Stimulated activated CD8-positive, alpha-beta memory T cell treated with anti-CD3 and anti-CD28 coated beads, Interleukin-7, amount 100 ng/mL, for 1 hour (primary cell): ENCODE measurements at places on chromosomes 11 and 22.

DNA sequence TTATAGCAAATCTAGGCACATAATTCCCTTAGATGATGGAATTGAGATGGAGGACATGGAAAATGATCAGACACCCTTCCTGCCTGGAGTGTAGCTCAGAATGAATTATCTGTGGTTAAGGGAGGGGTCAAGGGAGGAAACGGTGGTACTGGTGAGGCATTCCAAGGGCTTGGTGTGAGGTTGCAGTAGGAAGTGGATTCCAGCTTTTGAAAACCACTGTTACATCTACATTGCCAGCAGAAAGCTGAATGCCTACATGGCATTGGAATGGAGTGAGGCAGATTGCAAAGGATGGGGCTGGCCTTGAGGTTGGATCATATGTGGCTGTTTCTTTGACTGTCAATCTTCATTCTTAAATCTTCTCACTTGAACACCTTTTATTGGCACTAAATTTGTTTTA lies 684.4 kb downstream of the NTM start:
- DNase-seq, result no peak

DNA sequence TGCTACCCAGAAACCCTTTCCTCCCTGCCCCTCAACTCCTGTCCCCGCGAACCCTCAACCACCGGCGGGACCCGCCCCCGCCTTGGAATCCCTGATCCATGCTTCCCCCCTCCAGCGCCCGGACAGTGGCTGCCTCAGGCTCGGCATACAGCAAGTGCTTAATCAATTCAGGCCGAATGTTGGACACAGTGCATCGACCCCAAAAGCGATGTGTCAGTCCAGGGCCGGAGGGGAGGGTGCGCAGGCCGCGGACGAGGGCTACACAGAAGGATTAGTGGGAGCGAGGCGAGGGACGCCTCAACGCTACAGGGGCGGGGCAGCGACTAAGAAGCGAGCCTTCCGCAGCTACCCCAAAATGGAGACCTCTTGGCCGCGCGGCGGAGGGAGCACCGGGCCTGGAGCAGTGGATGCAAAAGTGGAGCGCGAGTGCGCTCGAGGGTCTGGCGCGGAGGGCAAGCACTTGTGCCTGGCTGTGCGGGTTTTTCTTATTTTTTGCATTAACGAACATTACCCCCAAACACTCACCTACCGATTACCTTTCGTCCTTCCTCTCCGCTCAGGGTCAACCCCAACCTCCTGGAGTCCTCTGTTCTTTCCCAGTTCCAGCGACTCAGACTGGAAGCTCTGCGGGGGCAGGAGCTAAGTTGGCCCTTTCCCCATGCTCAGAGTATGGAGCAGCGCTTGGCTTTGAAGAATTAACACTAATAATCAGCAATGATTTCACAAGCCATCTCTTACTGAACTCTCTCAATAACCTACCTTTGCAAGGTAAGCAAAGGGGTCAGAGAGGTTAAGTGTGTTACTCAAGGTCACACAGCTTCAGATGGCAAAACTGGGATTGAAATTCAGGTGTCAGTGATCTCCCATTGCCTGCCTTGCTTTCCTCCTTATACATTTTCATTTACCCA lies 30.0 kb upstream of the WNT11 start:
- no peak for DNase-seq

DNA sequence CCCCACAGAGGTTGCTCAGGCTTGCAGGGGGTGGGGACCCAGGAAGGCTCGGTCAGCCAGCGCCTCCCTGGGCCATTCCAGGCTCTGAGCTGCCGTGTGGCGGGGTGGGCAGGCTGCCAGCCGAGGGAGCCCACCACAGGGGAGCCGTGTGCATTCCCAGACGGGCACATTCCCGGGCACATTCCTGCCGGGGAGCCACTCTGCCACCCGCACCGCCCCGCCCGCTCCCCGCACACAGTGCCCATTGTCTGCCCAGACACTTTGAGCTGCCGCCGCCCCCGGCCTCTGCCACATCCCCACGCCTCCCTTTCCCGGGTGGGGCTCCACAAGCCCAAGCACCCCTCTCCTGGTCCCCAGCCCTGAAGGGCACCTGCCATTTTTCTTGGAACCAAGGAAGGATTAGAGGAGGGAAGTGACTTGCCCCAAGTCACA lies 27.4 kb downstream of the RPL3 start:
- no peak for DNase-seq

GRCh38 chr11:2588809-2589537 lies 110.8 kb downstream of the KCNQ1OT1 start:
- DNase-seq, result no peak

GRCh38 chr11:2536440-2536989 lies 91.7 kb downstream of the KCNQ1 start:
- no peak for DNase-seq

DNA sequence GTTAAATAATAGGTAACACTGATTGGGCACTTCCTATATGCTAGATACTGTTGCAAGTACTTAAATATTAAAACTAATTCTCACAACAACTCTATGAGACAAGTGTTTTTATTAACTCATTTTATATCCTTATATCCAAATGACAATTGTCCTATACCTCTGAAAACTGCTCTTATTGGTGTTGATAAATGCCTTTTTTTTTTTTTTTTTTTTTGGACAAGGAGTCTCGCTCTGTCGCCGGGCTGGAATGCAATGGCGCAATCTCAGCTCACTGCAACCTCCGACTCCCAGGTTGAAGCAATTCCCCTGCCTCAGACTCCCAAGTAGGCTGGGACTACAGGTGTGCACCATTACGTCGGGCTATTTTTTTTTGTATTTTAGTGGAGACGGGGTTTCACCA lies 41.6 kb downstream of the MRTFA start:
- no peak for DNase-seq

DNA sequence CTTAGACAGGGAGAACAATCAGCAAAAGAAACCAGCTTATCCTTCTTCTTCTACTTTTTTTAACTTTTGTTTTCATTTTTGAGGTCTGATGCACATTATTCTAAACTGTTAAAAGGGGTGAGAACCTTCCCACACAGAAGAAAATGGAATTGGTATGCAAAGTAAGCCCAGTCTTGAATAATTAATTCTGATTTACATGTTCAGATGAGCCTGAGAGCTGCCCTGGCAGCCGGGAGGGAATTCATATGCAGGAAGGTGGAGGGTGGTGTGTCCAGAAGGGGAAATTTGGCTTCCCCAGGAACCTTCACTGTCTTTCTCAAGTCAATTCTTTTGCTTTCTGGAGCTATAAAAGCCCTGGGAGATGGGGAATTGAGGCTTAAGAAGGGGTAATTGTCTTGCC lies 181.0 kb downstream of the INSC start:
- no peak for DNase-seq

- DNase-seq, result peak; percentile 64
These were observed 15.6 kb upstream of the CYP2R1 start for GRCh38 chr11:14907411-14908213.

DNA sequence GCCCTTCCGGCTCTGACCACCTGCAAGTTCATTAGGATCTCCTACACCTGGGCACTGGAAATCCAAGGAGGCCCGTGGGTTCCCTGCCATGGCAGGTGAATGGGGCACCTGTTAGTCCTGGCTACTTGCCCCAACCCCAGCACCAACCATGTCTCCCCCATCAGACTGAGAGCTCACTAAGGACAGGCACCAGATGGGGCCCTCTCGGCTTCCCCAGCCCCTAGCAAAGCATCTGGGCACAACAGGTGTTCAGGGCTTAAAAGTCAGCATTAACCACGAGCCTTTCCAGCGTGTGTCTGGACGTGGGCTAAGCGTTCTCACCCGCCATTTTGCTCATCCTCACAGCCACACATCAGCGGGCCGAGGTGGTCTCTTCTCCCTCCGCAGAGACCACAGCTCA lies 2.2 kb downstream of the SULT4A1 start:
- no peak for DNase-seq

DNA sequence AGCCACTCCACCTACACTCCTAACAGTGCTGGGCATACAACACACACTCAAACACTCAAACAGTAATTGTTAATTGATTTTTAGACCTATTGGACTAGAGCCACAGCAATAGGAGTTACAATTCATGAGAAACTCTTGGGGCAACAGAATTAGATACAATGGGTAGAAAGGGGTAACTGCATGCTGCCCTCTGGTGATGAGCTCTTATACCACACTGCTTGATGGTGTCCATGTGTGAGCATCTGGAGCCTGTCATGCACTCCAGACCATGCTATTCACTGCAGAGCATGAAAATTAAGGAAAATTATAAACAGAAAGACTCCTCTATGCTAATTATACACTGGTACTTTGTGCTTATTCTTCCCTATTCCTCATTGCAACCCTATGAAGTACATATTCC lies 975.5 kb upstream of the CCDC90B start:
- no peak for DNase-seq

DNA sequence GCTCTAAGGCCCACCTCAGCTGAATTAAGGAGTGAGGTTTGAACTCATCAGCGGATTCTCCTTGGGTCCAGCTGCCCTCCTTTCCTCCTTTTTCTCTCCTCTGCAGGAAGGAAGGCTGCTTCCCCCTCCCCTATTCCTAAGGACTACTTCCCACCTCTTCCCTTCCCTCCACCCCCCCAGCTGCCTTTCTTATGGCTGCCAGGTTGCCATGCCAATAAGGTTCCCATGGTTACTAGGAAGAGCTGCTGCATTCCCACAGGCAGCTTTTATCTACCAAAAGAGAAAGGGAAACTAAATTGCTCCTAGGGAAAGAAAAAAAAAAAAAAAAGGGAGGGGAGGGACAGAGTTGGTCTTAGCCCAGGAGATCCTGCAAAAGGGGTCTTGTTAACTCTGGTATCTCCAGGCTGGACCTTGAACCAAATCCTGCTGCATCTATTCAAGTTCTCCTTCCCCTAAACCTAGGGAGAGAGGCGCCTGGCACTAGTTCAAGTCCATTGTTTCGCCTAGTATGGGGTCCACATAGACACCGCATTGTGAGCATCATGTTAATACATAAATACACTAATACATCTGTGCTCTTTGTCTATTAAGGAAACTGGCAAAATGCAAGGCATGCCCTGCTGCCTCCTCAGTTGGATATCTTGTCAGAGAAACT lies 21.2 kb upstream of the FEZ1 start:
- DNase-seq, result no peak

DNA sequence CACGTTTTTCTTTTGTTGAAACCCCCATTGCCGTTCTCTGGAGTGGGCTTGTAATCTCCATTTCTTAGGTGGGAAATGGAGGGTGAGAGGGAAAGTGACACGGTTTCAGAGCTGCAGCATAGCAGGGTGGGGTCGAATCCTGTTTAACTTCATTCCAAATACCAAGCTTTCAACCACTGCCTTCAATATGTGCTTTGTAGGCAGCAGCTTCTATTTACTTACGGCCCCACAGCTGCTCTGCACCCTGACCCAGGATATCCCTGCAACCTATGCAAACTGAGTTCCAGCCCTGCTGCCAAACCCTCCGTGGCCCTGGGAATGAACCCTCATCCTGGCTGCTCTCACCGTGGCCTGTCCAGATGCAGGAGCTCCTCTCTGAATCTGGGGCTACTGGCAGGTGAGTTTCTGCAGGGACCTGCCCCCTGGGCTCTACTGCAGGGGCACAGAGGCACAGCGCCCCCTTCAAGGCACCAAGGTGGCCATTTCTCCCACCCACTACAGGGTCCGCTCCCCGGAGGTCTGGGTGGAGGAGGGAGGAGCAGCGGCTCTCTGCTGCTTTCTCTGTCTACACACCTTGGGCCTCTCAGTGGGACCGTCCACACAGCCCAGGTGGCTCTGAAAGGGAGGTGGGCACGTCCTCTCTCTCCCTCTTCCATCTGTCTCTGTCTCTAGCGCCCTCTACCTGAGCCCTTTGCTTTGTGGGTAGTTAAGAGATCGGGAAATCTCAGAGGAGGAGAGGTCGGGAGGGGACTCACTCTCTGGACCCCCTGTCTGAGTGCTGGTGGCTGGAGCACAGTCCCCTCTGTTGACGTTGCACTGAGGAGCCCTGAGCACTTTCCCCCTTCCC lies 279.1 kb downstream of the BRD1 start:
- no peak for DNase-seq

DNA sequence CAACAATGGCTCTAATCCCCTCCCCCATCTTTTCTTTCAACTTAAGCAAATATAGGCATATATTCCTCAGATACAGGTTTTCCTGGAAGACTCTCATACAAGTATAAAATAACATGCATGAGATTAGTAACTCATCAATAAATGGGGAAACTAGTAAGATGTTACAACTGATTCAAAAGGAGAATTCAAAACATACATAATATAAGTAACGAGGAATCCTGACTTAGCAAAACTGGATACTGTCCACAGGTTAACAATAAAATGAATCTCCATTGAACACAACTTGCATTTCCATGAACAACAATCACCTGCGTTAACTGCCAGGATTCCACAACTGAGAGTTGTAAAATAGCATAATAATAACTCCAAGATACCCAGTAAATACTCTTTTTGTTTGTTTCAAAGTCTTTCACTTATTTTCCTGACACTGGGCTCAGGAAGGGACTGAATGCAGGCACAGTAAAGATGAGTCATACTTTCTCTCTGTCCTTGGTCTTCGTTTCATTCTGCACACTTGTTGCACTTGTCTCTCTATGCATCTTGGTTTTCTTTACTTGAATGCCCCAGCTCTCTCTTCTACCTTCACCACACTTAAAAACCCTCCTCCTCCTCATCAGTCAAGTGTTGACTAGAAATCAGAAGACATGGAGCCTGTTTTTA lies 8.1 kb downstream of the APIP start:
- DNase-seq, result no peak

DNA sequence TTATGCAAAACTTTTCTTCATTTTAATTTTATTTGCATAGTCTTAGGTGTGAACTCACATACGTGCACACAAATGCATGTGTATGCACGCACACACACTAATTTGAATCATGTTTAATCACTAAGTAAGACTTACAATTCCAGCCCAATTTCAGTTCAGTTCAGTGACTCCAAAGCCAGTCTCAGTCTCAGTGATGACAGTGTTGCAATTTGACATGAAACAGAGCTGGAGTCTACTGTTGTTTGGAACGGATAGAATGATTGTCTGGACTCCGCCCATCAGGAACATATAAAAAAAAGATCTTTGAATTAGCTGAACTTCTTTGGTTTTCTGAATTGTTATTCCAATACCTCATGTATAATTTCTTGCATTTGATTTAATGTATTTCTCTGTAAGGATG lies 14.9 kb upstream of the OR51S1 start:
- DNase-seq, result no peak
